Activated CD8-positive, alpha-beta T cell treated with anti-CD3 and anti-CD28 coated beads, Interleukin-2, amount 10 ng/mL, durations not matched to agents 7 days and 5 days (primary cell): ENCODE measurements at places on chromosomes 5 and 9. TPM values are rescaled to one million over a fixed set of nuclear protein-coding genes. Genes with fewer than 3 reads are reported as not detected.
A peak's percentile ranks its signal among the peaks of the same experiment; 100 is the strongest.

OLFML2A gene
- not detected for total RNA-seq

PTGR1 gene
- total RNA-seq: not detected

WDR38 gene
- total RNA-seq: not detected

MRPL36 gene
- 60.4 TPM for total RNA-seq

PCSK5 gene
- total RNA-seq: 3.7 TPM

TMEM232 gene
- 0.47 TPM for total RNA-seq

DNA sequence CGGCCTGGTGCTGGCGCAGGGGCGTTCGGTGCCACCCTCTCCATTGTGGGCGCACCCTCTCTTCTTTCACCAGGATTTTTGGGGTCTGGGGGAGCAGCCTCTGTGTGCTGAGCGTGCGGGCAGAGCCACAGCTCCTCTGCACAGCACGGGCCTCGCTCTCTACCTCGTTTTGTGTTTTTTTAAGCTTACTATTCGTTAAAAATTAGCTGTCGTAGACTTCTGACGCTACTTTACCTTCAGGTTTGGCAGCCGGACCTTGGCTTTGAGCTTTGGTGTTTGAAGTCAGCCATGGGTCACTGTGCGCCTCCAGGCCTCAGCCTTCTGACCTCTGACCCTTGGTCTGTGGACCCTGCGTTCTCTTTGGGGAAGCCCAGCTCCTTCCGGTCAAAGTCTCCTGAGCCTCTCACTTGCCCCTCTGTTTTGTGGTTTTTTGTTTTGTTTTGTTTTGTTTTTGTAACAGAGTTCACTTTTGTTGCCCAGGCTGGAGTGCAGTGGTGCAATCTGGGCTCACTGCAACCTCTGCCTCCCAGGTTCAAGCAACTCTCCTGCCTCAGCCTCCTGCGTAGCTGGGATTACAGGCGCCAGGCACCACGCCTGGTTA, 88.2 kb upstream of the CACNA1B start:
- H3K4me1 ChIP-seq: peaks cover 7% of the 10 kb centered on the region
- no peak overlapping the region for H3K4me3 ChIP-seq
- H3K27me3 ChIP-seq: no peaks in the 10 kb centered on the region
- DNase-seq: no peak
- H3K27ac ChIP-seq: no peak overlapping the region

GRCh38 chr9:92747459-92748232, 17.0 kb downstream of the BICD2 start:
- no peak overlapping the region for H3K27ac ChIP-seq
- peaks cover 22% of the 10 kb centered on the region for H3K4me1 ChIP-seq
- no peak for DNase-seq

DNA sequence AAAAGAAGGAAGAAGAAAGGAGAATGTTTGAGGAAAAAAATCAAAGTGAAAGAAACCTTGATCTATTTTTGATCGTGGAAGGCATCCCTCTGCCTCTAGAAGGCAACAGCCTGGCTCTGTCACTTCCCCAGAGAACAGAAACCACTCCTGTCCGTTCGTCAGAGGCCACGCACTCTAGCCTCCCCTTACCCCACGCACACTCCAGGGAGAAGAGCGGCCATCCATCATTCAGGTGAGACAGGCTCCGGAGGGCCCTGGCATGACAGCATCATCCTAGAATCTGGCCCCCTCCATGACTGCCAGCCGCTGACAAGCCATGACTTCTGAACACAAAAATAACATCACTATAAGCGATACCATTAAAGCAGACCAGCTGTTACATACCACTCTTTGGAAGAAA, 135.8 kb downstream of the ROR2 start:
- DNase-seq: no peak
- H3K4me1 ChIP-seq: no peaks in the 10 kb centered on the region
- no peak overlapping the region for H3K4me3 ChIP-seq
- no peaks in the 10 kb centered on the region for H3K27me3 ChIP-seq

DNA sequence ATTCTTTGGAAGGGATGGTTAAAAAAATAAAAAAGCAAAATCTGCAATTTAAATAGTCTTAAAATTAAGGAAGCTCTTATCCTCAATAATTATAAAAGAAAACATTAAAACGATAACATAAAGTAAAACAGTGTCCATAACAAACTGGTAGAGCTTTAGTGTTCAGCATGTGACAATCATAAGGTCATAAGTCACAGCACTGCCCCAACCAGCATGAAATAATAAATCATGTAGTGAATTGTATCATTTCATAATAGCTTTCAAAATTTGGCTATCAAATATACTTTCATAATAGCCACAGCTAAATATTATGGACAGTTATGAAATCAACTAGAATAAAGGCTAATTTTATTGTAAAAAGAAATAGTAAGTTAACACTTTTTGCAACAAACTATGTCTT, 10.0 kb downstream of the NR3C1 start:
- H3K4me1 ChIP-seq: peaks cover 50% of the 10 kb centered on the region
- no peak overlapping the region for H3K4me3 ChIP-seq
- H3K27me3 ChIP-seq: no peaks in the 10 kb centered on the region

GRCh38 chr9:72139226-72139625, 10.0 kb upstream of the GDA start:
- H3K27me3 ChIP-seq: peaks cover 4% of the 10 kb centered on the region
- H3K27ac ChIP-seq: no peak overlapping the region
- no peaks in the 10 kb centered on the region for H3K36me3 ChIP-seq
- no peaks in the 10 kb centered on the region for H3K4me1 ChIP-seq
- no peak overlapping the region for H3K4me3 ChIP-seq

- no peaks in the 10 kb centered on the region for H3K27me3 ChIP-seq
- H3K36me3 ChIP-seq: no peaks in the 10 kb centered on the region
- peaks cover 33% of the 10 kb centered on the region for H3K4me1 ChIP-seq
- H3K4me3 ChIP-seq: no peak overlapping the region
- H3K27ac ChIP-seq: no peak overlapping the region
Measured at GRCh38 chr5:142091012-142091411, 17.6 kb upstream of the NDFIP1 start.

DNA sequence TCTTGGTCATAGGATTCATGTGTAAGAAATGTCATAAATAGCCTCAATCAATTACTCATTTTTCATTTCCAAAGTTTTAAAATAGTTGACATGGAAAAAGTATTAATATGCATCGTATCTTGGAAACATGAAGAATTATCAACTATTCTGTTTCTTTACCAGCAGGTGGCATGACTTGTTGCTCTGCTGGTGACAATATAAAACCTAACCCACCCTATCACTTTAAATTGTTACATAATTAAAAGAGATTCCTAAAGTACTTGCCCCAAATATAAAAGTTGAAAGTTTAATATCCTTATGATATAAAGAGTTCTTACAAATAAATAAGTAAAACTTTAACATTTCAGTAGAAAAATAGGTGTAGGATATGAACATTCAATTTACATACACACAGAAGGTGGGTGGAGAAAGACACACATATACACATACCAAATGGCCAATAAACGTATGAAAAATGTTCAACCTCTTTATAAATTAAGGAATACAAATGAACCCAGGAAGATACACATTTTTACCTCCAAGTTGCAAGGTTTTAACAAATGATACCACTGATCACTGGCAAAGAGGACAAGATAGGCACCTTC, 30.6 kb downstream of the MAP1B start:
- DNase-seq: no peak
- H3K27ac ChIP-seq: no peak overlapping the region
- H3K4me3 ChIP-seq: no peak overlapping the region
- no peaks in the 10 kb centered on the region for H3K36me3 ChIP-seq
- peaks cover 14% of the 10 kb centered on the region for H3K4me1 ChIP-seq

GRCh38 chr5:96822686-96823459, 15.1 kb upstream of the ERAP1 start:
- H3K36me3 ChIP-seq: no peaks in the 10 kb centered on the region
- peaks cover 6% of the 10 kb centered on the region for H3K27me3 ChIP-seq
- DNase-seq: no peak
- H3K27ac ChIP-seq: no peak overlapping the region
- H3K4me1 ChIP-seq: peaks cover 41% of the 10 kb centered on the region

DNA sequence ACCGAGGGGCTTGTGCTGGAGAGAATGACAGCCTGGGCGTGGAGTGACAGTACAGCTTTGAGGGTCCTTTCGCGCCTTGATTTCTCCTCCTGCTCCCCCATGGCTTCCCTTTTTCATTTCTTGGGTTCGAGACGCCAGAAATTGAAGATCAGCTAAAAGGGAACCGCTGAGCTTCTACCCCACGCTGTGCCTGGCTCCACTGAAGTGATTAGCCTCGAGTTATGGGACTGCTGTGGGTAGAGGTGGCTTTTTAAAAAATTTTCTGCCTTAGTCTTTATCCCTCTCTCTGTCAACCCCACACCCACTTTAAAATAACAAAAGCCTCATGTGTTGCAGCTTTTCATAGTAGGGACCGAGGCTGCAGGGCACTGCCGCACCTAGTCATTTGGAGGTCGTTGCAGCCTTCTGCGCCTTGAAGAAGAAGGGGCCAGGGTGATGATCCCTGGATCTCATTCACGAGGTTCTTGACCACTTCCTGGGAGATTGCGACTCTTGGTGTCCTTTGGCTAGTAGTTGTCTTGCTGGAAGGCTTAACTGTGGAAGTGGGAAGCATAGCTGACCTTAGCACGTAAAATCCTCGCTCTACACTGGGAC, 603 bp downstream of the PPIP5K2 start:
- peak overlapping the region; percentile 96 for H3K27ac ChIP-seq
- H3K36me3 ChIP-seq: peaks cover 10% of the 10 kb centered on the region
- H3K4me3 ChIP-seq: peak overlapping the region; percentile 85
- no peaks in the 10 kb centered on the region for H3K27me3 ChIP-seq

- no peak overlapping the region for H3K27ac ChIP-seq
- no peak overlapping the region for H3K4me3 ChIP-seq
- H3K36me3 ChIP-seq: peaks cover under 1% of the 10 kb centered on the region
- peaks cover 3% of the 10 kb centered on the region for H3K27me3 ChIP-seq
- H3K4me1 ChIP-seq: peaks cover 8% of the 10 kb centered on the region
Measured at GRCh38 chr9:127873886-127874285, 3.6 kb downstream of the AK1 start.

- no peaks in the 10 kb centered on the region for H3K27me3 ChIP-seq
- peaks cover 22% of the 10 kb centered on the region for H3K4me1 ChIP-seq
- no peak for DNase-seq
- peaks cover 20% of the 10 kb centered on the region for H3K36me3 ChIP-seq
- H3K27ac ChIP-seq: no peak overlapping the region
- H3K4me3 ChIP-seq: no peak overlapping the region
Measured at GRCh38 chr5:5436203-5436760, 13.8 kb downstream of the ICE1 start.

DNA sequence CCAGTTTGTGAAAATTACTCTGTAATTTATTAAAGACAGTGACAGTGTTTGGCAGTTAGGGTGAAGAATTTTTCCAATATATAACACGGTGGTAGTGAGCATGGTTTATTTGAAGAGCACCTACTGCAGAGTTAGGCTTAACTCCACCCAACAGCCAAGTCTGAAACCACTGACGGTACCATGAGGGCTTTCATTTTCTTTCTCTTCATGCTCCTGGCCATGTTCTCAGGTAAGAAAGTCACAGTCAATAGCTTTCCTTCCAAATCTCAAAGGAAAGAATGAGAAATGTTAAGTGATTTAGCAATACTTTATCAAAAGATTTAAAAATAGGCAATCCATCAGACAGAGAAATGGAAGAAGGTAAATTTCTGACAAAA, at the start of gene MARCOL:
Gene MARCOL (plus strand): TSS at position 108 of the 377 bp plus-strand sequence. CDS start 73 bp downstream, at position 181.
- no peaks in the 10 kb centered on the region for H3K4me1 ChIP-seq
- no peak for DNase-seq
- H3K4me3 ChIP-seq: no peak within 1 kb of the TSS
- H3K36me3 ChIP-seq: no peaks in the 10 kb centered on the region

- no peak overlapping the region for H3K27ac ChIP-seq
- peaks cover 33% of the 10 kb centered on the region for H3K36me3 ChIP-seq
- DNase-seq: no peak
- H3K4me3 ChIP-seq: no peak overlapping the region
- peaks cover 21% of the 10 kb centered on the region for H3K4me1 ChIP-seq
Measured at GRCh38 chr5:160097991-160098390, 21.3 kb downstream of the PWWP2A start.

DNA sequence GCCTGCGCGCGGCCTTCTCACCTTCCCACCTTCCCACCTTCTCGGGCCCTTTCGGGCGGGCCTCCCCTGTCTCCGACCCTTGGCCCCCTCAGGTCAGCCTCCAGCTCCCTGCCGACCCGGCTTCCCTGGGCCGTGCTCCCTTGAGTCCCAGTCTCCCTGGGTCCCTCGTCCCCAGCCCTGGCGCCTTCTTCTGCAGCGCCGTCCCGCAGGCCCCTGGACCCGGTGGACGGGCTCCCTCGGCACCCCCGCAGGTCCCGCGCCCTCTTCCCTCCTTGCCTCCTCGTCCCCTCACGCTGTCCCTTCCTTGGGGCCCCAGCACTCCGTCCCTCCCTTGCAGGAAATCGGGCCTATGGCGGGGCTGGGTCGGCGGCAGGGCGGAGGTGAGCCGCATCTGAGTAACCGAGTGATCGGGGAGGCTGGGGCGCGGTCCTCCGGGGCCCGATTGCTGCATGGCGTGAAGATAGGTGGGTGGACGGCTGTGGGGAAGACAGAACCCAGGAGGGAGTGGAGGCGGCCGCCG, 7.6 kb downstream of the ARPC5L start:
- H3K4me1 ChIP-seq: peaks cover 52% of the 10 kb centered on the region
- H3K4me3 ChIP-seq: peak overlapping the region; percentile 89
- peak overlapping the region; percentile 99 for H3K27ac ChIP-seq
- DNase-seq: peak; percentile 43
- H3K36me3 ChIP-seq: peaks cover 44% of the 10 kb centered on the region

DNA sequence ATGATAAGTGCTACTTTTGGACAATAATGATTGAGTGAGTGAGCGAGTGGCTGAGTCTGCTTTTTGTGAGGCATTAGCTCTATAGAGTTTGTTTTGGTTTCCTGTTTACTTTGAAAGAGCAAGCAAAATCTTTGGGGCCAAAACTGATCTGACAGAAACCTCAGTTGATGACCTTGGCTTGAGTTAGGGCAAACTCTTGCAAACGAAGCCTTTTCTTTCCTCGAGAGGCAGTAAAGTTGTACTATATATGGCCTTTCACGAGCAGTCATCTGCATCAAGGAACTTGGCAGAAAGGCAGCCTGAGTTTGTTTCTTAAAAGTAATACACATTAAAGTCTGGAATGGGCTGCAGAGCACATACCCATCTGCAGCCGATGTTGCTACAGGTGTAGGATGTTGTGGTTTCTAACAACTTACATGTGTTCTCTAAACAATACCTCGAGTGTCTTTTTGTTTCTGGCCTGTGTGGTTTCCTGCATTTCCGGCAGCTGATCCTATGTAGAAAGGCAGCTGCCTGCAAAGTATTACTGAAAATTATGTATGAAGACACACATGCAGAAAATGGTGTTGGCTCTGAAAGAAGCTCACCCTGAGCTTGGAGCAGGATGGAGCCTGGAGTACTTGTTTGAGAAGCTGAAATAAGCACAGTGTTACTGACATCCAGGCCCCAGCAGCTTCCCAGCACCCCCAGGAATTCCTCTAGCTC, 60.8 kb downstream of the FOXD1 start:
- peak; percentile 80 for DNase-seq
- peak overlapping the region; percentile 5 for H3K27ac ChIP-seq
- H3K4me3 ChIP-seq: peak overlapping the region; percentile 25
- peaks cover 54% of the 10 kb centered on the region for H3K27me3 ChIP-seq

DNA sequence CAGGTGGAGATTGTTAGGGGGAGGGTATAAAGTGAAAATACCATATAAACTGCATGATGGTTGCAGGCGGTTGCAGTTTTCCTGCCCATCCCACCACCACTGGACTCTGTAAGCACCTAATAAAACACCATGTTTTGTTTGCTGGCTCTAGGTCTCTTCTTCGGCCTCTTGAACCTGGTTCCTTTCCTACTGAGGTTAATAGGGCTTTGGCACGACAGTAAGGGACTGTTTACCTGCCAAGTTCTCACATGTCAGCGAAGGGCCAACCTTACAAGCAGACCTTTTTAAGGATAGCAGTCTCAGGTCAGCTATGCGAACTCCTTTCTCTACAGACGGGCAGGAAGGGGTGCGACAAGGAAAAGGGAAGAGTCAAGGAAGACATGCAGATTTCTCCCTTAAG, 3.4 kb upstream of the RFESD start:
- peaks cover 38% of the 10 kb centered on the region for H3K4me1 ChIP-seq
- no peak for DNase-seq
- no peaks in the 10 kb centered on the region for H3K36me3 ChIP-seq
- H3K27me3 ChIP-seq: peaks cover 5% of the 10 kb centered on the region
